ENCODE measurements at places on chromosomes 11 and 22.

- no peak for DNase-seq
Measured at GRCh38 chr22:17060126-17060525, 24.7 kb upstream of the IL17RA start.

GRCh38 chr22:19875061-19875530, 20.4 kb upstream of the GNB1L start:
- no peak for DNase-seq

GRCh38 chr11:14058061-14058460, 95.5 kb downstream of the SPON1 start:
- DNase-seq: no peak

- DNase-seq: no peak
Measured at GRCh38 chr11:123166071-123166559, 28.9 kb downstream of the CLMP start.

- peak; percentile 58 for DNase-seq
Measured at GRCh38 chr11:117734601-117735024, 62.4 kb downstream of the DSCAML1 start.

DNA sequence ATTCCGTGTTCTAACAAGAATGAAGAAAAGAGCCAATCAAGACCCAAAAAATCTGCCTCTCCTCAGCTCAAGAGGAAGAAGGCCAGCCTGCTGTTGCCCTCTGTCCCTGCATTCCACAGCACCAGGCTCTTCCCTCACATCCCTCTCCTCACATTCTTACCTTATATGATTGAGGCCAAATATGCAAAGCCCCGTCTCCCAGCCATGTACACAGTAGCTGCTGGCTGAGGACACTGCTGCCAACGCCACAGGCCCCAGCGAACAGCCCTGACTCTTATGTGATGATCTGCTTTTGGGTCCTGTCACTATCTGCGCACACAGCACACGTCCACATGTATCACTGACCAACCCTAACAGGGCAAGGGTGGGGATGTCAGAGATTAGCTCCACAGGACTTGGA, 60.2 kb downstream of the MICAL3 start:
- DNase-seq: no peak

- DNase-seq: no peak
Measured at GRCh38 chr11:114959953-114960505, 281.7 kb downstream of the NXPE2 start.

- DNase-seq: no peak
Measured at GRCh38 chr11:103234974-103235373, 125.7 kb downstream of the DYNC2H1 start.

Data from putamen (tissue), 1 donor.